ENCODE measurements at places on chromosomes 16 and 17.

- no peak for DNase-seq
These were observed 24.5 kb upstream of the ZNF287 start for GRCh38 chr17:16593356-16594102.

GRCh38 chr17:16272111-16272840, 55.3 kb downstream of the PIGL start:
- DNase-seq, result no peak

GRCh38 chr17:32152130-32152529, 9.8 kb downstream of the RHOT1 start:
- no peak for DNase-seq

DNA sequence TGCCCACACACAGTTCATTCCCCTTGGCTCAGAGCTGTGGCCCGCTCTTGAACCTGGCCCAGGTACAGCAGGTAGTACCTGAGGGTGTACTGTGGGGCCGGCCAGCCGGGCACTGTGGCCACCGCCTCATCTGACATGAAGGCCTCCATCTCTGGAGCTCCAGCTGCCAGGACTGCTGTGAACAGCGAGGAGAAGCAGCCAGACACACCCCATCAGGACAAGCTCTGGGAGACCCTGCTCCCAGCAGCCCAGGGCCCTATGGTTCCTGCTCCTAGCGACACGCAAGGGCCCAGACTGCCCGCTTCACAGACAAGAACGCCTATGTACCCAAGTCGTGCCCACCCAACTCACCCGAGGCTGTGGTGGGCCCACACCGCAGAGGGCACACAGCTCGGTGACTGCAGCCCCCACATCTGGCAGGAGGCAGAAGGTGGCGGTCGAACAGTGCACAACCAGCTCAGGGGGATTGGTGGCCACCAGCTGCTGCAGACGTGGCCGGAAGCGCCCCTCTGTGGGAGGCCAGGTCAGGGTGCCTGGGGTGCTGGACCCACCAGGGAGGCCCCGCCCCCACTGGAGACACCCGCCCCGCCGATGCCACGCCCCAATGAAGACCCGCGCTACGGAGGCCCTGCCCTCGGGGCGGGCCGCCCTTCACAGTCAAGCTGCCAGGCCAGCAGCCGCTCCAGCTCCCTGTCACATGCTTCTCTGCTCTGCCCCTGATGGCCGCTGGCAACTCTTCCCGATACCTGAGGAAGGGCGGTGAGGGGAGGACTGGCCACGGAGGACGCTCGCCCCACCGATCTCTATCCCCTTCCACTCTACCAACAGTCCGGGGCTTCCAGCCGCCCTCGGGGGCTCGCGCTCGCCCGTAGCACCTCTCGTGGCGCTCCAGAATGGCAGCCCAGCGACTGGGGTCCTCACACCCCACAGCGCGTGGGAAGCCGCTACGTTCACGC, 1.1 kb upstream of the STUB1 start:
- DNase-seq, result peak; percentile 72

DNA sequence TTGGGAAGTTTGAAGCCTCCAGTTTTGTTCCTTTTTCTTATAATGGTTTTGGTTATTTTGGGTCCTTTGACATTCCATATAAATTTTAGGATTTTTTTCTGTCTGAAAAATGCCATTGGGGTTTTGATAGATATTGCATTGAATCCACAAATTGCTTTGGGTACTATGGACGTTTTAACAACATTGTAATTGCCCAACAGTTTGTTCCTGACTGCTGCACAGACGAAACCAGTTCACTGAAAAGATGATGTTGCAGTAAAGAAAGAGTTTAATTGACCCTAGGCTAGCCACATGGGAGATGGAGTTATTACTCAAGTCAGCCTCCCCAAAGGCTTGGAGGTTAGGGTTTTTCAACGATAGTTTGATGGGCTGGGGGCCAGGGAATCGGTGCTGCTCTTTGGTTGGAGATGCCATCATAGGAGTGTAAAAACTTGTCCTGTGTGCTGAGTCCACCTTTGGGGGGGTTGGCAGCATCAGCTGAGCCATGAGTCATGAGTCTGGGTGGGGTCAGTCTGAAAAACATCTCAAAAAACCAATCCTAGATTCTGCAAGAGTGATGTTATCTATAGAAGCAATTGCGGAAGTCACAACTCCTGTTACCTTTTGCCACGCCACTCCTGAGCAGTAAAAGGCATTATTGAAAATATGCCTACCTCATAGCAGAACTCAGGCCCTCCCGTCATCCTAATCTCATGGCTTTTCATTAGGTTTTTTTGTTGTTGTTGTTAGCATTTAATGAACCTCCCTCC, 2.7 kb upstream of the PRSS41 start:
- DNase-seq, result no peak

DNA sequence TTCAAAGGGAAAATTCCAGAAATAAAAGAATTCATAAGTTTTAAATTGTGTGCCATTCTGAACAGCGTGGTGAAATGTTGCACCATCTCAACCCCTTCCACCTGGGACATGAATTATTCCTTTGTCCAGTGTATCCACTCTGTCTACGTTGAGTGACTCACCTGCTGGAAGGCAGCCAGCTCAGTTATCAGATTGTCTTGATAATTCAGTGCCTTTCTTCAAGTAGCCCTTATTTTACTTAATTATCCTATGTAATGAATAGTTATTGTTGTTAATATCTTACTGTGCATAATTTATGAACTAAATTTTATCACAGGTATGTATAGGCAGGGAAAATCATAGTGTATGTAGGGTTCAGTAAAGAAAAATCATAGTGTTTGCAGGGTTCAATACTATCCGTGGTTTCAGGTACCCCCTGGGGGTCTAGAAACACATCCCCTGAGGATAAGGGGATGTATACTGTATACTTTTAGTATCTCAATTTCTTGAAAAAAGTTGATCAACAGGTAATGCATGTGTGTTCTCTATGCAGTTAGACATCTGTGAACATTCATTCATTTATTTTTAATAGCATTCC, 7.7 kb upstream of the PCTP start:
- no peak for DNase-seq

- no peak for DNase-seq
These were observed 568.8 kb upstream of the ZFHX3 start for GRCh38 chr16:73616770-73617169.

GRCh38 chr16:47492428-47493377, 31.6 kb downstream of the PHKB start:
- no peak for DNase-seq

DNA sequence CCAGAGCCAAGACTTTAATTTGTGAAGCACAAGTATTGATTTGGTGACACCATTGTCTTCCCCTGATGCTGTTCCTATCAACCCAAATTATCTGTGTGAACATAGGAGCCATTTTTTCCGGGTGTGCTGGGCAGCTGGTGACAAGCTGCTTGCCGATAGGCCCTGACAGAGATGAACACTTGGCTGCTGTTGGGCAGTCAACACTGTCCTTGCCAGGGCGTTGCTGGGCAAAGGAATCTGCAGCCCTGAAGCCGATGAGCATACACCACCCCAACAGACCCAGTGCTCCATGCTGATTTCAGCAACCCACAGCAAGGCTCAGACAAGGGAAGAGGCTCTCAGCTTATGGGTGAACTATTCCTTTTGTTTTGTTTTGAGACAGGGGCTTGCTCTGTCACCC, 105.4 kb downstream of the YPEL2 start:
- DNase-seq, result no peak

DNA sequence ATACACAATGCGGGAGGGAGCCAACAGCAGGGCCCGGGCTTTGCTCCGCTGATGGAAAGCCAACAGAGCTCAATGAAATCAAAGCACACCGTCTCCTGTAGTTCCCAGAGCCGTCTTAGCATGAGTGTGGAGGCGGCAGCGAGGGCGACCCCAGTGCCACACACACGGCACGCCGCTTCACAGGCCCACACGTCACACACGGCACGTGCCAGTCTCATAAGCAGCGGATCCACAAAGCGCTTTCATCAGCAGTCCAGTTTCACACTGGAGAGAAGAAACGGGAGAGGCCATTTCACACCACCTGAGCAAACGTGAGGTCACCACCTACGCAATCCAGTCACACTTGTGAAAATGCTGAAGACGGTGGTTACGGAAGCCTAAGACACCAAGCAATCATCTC, 34.8 kb downstream of the CYB5D2 start:
- DNase-seq, result peak; percentile 29

- DNase-seq, result no peak
These were observed 17.9 kb downstream of the HSF5 start for GRCh38 chr17:58470356-58470755.

DNA sequence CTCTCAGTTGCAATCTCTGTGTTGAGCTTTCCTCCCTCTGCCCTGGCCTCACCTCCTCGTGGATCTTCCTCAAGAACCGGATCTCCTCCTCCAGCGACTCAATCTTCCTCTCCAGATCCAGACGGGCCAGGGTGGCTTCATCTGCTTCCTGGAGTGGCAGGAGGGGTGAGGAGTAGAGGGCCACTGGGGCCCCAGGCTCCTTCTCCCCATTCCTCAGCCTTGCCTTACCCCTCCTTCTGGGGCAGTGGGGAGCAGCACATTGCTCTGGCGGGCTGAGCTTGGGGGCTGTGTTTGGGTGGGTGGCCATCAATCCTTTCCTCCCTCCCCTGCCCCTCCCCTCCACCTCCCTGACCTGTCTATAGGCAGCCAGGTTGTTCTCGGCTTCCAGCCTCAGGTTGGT, 1.6 kb downstream of the GFAP start:
- DNase-seq, result no peak

DNA sequence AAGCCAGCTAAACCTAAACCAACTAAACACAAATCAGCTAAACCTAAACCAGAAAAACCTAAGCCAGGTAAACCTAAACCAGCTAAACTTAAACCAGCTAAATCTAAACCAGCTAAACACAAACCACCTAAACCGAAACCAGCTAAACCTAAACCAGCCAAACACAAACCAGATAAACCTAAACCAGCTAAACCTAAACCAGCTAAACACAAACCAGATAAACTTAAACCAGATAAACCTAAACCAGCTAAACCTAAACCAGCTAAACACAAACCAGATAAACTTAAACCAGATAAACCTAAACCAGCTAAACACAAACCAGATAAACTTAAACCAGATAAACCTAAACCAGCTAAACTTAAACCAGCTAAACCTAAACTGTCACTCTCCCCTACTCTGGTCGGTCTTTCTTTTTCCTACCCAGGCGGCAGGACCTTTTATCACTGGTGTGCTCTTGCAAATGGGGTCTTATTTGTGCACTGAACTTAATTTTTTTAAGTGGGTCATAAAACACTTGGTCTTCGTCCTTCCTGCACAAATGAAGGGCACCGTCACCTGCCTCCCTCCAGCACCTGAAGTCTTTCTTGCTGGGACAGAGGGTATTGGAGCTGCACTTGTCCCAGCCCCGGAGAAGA, 7.2 kb downstream of the EVPL start:
- DNase-seq, result no peak

DNA sequence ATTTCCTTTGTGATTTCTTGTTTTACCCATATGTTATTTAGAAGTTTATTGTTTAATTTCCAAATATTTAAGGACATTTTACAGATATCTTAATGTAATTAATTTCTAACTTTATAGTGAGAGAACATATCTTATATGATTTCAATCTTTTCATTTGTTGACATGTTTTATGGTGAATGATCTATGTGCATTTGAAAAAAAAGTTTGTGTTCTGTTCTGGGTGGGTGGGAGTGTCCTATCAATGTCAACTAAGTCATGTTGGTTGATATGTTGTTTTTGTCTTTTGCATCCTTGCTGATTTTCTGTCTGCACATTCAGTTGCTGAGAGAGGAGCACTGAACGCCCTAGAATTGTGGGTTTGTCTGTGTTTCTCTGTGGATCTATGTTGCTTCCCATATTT, 50.3 kb upstream of the CBFA2T3 start:
- DNase-seq, result no peak

DNA sequence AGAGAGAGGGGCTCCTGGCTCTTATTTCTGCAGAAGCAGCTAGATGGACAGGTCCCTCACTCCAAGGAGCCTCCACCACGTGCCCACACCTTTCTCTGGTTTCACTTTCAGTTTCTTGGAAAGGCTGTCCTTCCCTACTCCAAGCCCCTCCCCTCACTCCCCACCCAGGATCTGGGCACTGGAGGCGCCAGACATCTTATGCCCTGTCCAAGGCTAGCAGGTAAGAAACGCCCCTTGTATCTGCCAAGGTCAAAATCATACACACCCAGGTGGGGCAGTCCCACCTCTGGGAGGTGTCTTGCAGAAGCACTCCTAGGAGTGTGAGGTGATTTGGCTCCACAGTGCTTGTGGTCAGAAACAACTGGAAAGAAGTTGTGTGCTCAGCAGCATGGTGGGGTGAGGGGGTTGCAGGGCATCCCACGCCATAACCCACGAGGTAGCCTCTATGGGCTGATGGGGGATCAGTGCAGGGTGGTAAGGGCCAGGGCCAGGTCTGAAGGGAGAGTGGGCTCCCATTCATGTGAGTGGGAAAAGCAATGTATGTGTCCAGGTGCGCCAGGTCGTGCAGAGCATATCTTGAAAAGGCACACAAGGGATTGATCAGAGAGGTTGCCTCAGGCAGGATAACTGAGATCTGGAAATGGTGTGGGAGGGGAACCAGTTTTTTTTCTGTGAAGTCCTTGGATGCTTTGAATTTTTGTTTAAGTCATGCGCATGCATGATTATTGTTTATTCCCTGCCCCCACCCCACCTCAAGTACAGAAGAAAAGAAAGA, 31.8 kb upstream of the PRM1 start:
- peak; percentile 47 for DNase-seq

GRCh38 chr17:50267074-50267841, 7.0 kb upstream of the TMEM92 start:
- peak; percentile 3 for DNase-seq

DNA sequence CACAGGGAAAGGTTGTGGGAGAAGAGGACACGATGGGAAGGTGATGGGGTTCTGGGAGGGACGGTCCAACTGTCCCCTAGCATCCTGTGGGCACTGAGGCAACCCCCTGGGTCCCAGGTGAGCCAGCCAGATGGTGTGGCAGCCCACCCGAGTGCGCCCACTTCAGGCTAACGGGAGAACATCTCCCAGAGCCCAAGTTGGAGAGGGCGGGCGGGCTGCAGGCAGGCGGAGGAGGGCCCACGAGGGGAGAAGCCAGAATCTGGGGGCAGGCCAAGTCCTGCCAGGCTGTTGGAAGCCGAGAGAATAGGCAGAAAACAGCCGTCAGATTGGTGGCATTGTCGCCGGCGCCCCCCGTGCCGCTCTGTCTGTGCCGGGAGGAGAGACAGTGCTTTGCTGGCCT, 13.8 kb upstream of the ABCC3 start:
- DNase-seq, result no peak

- no peak for DNase-seq
These were observed 8.5 kb downstream of the TIMM22 start for GRCh38 chr17:1005361-1005946.

DNA sequence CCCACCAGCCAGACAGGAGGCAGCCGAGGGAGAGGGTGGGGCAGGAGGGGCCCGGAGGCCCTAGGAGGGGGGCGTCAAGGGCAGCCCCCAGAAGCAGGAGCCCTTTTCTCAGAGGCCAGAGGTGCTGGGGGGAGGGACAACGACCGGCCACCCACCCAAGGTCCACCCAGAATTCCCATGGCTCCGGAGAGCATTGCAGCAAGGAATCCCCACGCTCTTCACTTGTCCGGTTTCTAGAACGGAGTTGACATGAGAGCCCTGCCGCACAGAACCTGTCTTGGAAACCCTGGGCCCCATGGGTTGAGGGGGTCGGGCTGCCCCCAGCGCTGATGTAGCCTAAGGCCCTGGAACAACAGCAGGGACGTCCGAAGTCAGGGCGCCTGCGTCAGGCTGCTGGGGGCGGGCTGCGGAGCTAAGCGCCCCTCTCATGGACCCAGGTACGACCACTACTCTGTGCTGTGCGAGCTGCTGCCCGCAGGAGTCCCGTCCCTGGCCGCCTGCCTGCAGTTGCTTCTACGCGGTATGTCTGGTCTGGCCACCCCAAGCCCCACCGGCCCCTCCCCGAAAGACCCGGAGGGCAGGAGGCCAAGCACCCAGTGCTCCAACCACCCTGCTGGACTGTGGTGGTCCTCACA, 11.2 kb downstream of the CYBC1 start:
- no peak for DNase-seq

All from activated CD4-positive, alpha-beta T cell treated with anti-CD3 and anti-CD28 coated beads for 36 hours (primary cell).